ENCODE measurements at places on chromosomes 3 and 15. TPM values are rescaled to one million over a fixed set of nuclear protein-coding genes. Genes with fewer than 3 reads are reported as not detected.

DNA sequence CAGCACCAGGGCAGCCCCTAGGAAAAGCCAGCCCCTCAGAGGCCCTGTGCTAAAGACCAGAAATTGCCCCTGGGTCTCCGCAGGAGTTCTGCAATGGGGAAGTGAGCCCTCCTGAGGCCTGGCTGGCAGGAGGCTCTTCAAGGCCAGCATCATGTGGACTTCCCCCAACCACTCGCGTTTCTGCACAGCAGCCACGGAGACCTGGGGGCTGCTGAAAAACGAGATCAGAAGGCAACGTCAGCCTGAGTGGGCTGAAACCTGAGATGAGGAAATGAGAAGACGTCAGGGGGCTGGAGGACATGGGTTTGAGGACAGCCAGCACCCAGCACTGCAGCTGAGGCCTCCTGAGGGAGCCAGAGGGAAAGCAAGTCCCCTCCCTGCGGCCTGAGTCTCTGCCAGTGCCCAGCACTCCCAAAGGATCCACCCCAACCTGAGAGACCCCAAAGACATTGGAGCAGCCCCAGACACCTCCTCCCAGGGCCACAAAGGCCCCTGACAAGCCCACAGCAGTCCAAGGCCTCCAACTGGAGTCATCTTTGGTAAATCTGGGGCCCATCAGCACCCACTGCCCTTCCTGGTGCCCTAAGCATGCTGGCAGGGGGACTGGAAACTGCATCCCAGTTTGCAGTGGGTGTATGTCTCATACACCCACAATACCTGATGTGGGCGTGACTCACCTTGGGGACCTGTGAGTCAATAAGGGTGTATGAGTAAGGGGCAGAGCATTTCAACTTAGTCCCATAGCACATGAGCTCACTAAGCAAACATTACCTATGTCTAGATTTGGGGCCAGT, 29.2 kb upstream of the CYP11A1 start:
- DNase-seq = peak; percentile 64

- no peak for DNase-seq
These were observed 194.6 kb upstream of the SLC2A2 start for GRCh38 chr3:171221104-171221503.

- no peak for DNase-seq
These were observed 175.6 kb upstream of the MLF1 start for GRCh38 chr3:158395421-158395820.

- DNase-seq = no peak
These were observed 61.6 kb upstream of the CTNNB1 start for GRCh38 chr3:41137686-41138111.

- DNase-seq = no peak
These were observed 435.0 kb upstream of the ATP10A start for GRCh38 chr15:26298010-26298658.

GRCh38 chr3:113977822-113978221, 30.0 kb downstream of the ZDHHC23 start:
- DNase-seq = no peak

- no peak for DNase-seq
These were observed 31.7 kb downstream of the BHLHE40 start for GRCh38 chr3:5010706-5011554.

- DNase-seq = no peak
These were observed 62.9 kb upstream of the NR2E3 start for GRCh38 chr15:71747128-71748083.

GRCh38 chr15:35540021-35540420, 5.9 kb downstream of the DPH6 start:
- no peak for DNase-seq

- no peak for DNase-seq
These were observed 522.3 kb upstream of the CFAP20DC start for GRCh38 chr3:59572106-59572505.

DNA sequence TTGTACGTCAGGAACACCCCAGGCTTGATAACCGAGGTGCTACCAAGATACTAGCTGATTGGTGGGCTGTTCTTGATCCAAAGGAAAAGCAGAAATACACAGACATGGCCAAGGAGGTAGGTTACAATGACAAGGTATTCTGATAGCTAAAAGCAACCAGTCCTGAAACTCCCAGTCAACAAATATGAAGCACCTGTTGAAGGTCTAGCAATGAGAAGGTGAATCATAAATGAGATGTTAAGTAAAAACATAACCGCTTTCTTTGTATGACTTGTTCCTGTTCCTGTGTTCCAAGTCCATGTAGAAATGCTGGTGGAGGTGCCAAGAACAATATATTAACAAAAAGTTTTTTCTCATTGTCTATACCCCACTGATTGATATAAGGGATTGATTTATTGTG, 194.0 kb downstream of the BBX start:
- DNase-seq = no peak

- no peak for DNase-seq
These were observed 1.7 kb upstream of the NME9 start for GRCh38 chr3:138331143-138331894.

GRCh38 chr3:197906850-197907187, 43.2 kb upstream of the RPL35A start:
- DNase-seq = no peak

DNA sequence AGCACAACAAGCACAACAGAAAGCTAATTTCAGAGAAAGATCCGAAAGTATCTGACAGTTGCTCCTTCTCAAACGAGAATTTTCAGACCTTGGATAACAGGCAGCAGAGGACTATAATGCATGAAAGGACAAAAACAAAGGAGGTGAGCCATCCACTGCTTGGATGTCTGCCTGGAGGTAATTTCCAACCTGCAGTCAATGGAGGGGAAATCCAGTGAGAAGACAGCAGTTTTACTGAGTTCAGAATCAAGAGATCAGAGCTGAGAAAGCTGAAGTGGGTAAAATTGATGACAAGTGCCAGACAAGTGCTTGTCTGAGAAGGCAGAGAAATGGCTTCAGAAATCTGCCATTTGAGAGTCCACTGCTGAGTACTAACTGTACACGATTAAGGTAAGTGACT, 22.1 kb downstream of the UBE3A start:
- no peak for DNase-seq

DNA sequence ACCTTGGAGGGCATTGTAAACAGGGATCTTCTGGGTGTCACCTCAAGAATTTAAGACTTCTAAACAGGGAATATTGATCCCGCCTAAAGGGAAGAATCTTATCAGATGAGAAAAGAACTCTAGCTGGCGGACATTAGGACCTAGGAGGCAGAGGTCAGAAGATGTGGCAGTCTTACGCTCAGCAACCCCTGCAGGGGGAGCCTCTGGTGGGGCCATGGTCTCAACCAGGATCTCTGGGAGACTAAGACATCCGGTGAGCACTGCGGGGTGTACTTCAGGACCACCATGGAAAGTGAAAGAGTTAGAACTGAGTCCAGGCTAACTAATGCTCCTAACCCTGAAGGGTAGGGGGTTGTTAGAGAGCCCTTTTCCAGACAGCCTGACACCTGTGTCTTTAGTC, 295.2 kb downstream of the VGLL3 start:
- DNase-seq = no peak

- DNase-seq = no peak
These were observed 220.0 kb upstream of the MLF1 start for GRCh38 chr3:158350971-158351370.

DNA sequence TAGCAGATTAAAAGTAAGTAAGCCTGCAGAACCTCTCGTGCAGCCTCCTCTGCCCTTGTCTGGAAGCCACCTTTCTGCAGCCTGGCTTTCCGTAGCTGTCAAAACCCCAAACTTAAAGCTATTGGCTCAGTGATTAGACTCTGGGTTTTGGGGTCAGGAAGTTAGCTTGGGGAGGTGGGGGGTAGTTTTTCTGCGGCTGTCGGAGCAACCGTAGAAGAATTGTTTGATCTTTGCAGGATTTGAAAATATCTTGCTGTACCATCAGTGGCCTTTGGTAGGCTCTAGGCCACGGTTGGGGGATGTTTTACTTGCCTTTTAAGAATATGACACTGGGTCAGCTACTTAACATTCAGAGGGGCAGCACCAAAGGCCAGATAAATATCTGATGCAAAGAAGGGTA, 88.4 kb upstream of the RASGRP1 start:
- DNase-seq = peak; percentile 72

GRCh38 chr3:160486459-160486869, 36.9 kb upstream of the TRIM59 start:
- DNase-seq = no peak

- no peak for DNase-seq
These were observed 302.9 kb upstream of the RASGRP1 start for GRCh38 chr15:38867556-38867955.

DNA sequence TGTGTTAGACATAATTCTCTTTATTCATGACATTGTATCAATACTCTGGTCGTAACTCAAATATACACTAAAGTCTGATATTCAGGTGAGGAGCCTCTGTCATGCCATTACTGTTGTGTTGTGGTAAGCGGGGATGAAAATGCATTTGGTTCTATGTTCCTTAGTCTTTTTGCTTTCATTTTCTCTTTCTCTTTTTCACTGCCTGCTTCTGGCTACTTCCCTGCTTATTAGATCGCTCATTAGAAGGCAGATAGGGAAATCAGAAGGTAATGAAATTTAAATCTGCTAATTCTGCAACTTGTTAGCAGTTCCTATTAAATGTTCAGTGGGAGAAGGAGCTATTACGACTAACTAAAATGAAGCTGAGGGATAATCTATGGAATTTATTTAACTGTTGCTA, 345.0 kb downstream of the GRM7 start:
- DNase-seq = no peak

CD80 gene
- 4.2 TPM for total RNA-seq

ATP13A4 gene
- 1.6 TPM for total RNA-seq

GOLGA6A gene
- not detected for total RNA-seq

GOLGA8J gene
- not detected for total RNA-seq

TMEM108 gene
- total RNA-seq = not detected

SOX14 gene
- total RNA-seq = not detected

CAMKV gene
- 1.6 TPM for total RNA-seq

SLC22A13 gene
- 0.24 TPM for total RNA-seq

ATP13A5 gene
- total RNA-seq = not detected

AQP9 gene
- not detected for total RNA-seq

WDR93 gene
- total RNA-seq = not detected

CNTN3 gene
- not detected for total RNA-seq

FOXB1 gene
- 0.29 TPM for total RNA-seq

KBTBD13 gene
- not detected for total RNA-seq
